ENCODE measurements at places on chromosomes 12 and 14. TPM values are rescaled to one million over a fixed set of nuclear protein-coding genes. Genes with fewer than 3 reads are reported as not detected.

The DNAJC22 gene
- total RNA-seq = 0.78 TPM

The ESRRB gene
- 0.31 TPM for total RNA-seq

The ACOT6 gene
- total RNA-seq = not detected

The LRP1-AS gene
- total RNA-seq = not detected

The LYSET gene
- total RNA-seq = 8.6 TPM

The OR4E2 gene
- total RNA-seq = not detected

The CLEC2A gene
- total RNA-seq = not detected

The NOVA1 gene
- total RNA-seq = 58.3 TPM

DNA sequence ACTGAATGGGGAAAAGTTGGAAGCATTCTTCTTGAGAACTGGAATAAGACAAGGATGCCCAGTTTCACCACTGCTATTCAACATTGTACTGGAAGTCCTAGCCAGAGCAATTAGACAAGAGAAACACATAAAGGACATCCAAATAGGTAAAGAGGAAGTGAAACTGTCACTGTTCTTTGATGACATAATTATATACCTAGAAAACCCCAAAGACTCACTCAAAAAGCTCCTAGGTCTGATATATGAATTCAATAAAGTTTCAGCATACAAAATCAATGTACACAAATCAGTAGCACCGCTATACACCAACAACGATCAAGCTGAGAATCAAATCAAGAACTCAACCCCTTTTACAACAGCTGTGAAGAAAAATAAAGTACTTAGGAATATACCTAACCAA lies 157.3 kb upstream of the DDHD1 start:
- DNase-seq = no peak

DNA sequence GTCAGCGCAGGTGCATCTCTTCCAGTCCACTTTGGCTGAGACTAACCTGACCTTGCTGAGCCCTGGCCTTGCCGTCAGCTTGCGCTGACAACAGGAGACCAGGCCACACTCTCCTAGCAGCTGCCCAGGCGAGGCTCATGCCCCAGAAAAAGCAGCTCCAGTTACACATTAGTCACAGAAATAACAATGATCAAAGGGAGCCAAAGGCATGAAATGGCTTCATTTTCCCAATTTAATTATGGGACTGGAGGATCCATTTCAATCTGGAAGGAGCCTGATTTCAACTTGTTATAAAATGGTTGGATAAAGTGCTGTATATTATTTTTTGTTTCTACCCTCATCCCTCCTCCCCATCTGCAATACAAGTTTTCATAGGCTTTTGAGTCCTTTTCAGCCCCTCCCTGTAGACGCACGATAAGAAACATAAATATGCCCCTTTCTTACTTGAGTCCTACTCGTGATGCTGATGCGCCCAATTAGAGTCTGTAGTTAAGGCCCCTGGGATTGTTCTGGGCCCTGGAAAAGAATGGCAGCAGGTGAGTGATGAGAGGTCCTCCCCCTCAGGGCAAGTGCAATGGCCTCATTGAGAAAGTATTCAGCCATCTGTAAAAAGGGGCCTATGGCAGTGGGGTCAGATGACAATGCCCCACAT lies 376.0 kb downstream of the C12orf75 start:
- DNase-seq = peak; percentile 26

- no peak for DNase-seq
These were observed 74.9 kb downstream of the PAWR start for GRCh38 chr12:79615596-79616560.

GRCh38 chr14:69300601-69301221 lies 40.8 kb downstream of the GALNT16 start:
- DNase-seq = no peak

GRCh38 chr14:76432827-76433752 lies 57.2 kb downstream of the ESRRB start:
- no peak for DNase-seq

- DNase-seq = no peak
These were observed 39.4 kb downstream of the HNRNPC start for GRCh38 chr14:21229821-21230220.

GRCh38 chr12:115375186-115375991 lies 691.4 kb upstream of the TBX3 start:
- no peak for DNase-seq

GRCh38 chr12:111434680-111435338 lies 29.1 kb downstream of the SH2B3 start:
- DNase-seq = no peak

- DNase-seq = no peak
These were observed 19.2 kb downstream of the DNM1L start for GRCh38 chr12:32698285-32698684.

DNA sequence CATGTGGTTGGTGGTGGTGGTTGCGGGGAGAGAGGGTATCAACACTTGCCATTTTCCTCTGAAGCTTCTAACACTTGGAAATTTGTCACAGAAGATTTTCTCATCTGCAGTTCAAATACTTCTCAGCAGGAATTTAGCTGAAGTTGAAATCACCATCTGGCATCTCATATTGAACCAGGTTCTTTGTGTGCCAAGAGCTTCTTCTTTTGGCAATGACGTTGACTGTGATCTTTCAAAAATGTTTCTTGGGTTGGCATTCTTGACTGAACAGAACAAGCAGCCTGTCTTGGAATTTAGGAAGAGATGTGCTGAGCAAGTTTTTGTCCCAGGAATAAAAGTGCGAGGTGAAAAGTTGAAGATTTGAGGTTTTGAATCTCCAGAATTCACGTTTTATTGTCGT lies 8.7 kb upstream of the NIN start:
- no peak for DNase-seq

- no peak for DNase-seq
These were observed 1.2 kb downstream of the CFL2 start for GRCh38 chr14:34713122-34713680.

GRCh38 chr12:71947645-71948105 lies 9.0 kb downstream of the TPH2 start:
- DNase-seq = peak; percentile 46

- DNase-seq = no peak
These were observed 11.7 kb upstream of the OASL start for GRCh38 chr12:121050725-121051124.

DNA sequence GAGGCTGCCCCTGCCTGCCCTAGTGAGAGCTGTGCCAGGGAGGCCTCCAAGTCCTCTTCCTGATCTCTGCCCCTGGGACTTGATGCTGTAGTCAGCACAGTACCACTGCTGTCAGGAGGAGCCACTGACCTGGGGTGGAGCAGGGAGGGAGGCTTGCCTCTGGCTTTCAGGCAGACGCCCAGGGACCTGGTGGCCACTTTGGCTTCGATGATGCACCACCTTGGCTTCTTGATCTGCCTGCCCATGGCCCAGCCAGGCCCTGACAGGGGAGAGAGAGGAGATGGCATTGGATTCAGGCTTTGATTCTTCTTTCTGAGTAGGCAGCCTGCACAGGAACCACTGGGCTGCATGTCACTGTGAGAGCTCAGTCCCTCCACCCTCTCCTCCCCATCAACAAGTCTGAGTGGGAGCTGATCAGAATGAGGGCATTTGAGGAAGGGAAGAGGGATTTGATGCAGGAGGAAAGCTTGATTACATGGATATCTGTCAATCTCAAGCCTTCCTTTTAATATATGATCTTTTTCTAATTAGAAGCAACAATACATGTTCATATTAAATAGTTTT lies 24.7 kb downstream of the TMEM63C start:
- DNase-seq = no peak

- no peak for DNase-seq
These were observed 8.4 kb downstream of the RNU4-2 start for GRCh38 chr12:120283318-120283717.

DNA sequence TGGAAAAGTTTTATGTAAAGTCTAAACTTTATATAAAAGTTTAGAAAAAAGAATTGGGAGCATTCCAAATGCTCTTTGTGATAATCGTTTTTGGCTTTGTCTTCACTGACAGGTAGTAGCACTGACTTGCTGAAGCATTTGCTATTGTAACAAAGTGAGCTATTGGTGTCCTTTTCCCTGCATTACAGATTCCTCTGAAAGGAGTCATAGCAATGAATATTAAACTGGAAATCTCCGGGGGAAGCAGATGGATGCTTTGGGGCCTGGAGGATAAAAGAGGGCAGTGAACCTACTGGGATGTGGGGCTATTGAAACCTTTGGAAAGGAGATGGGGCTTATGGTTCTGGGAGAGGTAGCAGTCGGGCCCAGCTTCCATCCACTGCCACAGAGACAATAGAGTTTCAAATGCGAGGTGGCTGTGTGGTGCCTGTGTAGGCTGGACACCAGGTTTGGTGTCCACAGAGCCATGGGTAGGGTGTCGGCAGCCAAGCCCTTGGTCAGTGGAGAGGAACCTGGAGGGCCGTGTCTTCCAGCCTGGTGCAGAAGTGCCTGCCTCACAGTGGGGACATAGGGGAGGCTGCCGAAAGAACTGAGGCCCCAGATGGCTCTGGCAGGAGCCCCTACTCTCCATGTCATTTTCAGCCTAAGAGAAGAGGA lies 10.1 kb downstream of the GSG1 start:
- DNase-seq = no peak

DNA sequence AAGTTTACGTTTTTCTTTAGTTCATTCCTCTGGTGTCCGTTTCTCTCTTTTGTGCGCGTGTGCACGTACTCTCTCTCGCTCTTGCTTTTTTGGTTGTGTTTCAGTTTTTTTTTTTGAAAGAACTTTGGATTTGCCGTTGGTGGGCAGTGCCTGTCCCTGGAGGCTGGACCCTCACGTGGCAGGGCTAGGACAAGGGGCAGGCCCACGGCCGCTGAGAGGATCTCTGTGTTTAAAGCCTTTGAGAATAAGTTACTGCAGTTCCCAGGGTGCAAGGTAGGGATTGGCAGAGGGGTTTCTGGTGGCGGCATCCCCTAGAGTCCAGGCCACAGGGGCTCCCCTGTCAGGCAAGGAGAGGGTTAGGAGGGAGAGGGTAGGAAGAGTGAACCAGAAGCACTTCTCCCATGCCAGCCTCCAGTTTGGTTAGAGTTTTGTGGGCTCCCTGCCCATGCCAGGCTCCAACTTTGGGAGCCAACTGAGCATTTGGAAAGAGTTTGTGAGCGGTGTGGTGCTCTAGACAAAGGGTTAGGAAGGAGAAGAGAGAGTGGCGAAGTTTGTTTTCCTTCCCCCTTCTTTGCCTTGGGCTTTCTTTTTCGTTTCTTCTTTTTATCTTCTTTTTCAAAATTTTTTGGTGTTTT lies 30.5 kb downstream of the ZFHX2 start:
- no peak for DNase-seq

GRCh38 chr14:35708062-35708461 lies 101.0 kb downstream of the RALGAPA1 start:
- DNase-seq = no peak

DNA sequence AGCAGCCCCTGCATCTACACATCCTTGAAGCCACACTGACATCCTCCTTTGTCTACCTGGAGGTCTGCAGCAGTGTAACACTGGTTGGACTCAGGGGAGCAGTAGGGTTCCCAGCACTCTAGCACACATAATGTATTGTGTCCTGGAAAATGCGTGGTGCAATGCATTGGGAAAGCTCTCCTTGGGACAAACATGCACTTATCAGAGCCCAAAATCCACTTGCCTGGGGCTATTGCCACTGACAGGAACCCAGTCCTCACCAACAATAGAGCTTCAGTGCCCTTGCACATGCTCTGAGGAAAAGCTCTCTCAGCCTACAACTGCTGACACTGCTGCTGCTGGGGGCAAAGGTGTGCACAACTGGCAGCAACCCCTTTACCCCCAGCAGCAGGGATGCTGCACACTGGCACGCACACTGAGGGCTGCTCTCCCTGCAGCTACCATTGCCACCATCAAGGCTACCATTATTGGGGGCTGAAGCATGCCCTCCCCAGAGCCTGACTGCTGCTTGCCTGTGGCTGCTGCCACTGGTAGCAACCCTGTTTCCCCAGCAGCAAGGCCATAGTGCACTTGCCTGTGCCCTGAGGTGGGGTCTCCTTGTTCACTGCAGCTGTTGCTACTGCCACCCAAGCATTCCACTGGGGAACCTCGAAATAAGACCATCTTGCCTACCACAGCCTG lies 221.9 kb downstream of the SLC38A4 start:
- DNase-seq = no peak

GRCh38 chr14:20772650-20773049 lies 4.4 kb downstream of the EDDM3B start:
- no peak for DNase-seq

GRCh38 chr12:28882444-28882843 lies 266.6 kb upstream of the FAR2 start:
- DNase-seq = no peak

DNA sequence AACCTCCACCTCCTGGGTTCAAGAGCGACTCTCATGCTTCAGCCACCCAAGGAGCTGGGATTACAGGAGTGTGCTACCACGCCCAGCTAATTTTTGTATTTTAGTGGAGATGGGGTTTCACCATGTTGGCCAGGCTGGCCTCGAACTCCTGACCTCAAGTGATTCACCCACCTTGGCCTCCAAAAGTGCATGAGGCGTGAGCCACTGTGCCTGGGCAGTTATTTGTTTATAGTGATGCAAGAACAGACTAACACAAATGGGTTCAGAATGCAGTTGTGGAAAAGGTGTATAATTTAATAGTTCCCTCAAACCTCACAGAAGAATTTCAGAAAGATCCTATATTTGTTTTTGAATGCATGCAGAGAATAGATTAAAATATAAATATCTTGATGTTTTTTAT lies 447.1 kb downstream of the ZFP36L1 start:
- no peak for DNase-seq

DNA sequence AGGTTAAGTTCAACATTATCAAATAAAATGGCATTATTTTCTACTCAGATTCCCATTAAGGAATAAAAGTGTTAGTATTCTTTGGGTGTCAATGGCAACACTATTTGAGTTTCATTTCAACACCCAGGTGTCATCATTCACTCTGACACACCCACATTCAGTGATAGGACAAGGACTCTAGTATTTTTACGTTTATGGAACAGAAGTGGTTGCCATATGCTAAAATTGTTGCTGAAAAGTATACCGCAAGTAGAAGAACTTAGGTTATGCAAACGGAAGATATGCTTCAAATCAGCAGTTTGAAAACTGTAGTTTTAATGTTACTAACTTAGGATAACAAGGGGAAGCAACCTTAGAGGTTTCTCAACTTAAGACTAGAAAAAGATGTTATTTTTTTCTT lies 20.0 kb upstream of the SGPP1 start:
- no peak for DNase-seq

- DNase-seq = no peak
These were observed 736.5 kb upstream of the LMO3 start for GRCh38 chr12:17342381-17342961.

DNA sequence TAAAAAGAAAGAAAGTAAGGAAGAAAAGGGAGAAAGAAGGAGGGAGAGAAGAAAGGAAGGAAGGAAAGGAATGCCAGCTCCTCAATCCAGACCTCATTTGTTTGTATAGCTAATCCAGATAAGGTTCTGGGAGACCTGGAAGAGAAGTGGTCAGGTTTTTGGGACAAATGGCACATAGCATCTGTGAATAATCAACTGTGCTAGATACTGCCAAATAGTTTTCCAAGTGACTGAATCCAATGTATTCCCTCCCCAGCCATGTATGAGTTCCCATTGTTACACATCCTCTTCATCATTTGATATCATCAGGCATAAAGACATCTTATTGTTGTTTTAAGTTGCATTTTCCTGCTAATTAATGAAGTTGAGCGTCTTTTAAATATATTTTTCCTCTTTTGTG lies 18.6 kb upstream of the PTGR2 start:
- DNase-seq = no peak

Measured in occipital lobe (tissue), 3 donors.